ENCODE measurements at places on chromosomes 1 and 21.

DNA sequence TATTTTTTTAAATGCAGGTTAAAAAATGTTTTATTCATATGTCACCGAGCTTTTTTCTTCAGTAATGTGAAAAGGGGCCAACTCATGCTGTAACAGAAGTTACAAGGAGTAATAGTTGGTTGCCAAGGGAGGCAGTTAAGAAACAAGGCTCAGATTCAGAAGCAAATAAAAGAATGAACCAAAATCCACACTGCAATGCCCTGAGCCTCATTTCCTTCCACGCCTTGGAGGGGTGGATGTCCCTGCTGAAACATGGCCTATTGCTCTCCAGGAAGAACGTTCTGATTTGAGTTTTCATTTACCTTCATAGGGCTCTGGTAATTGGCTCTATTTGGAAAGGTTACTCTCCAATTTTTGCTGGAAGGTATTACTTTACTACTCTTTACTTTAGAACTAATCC lies 24.4 kb downstream of the ALG14 start:
- DNase-seq = no peak

- no peak for DNase-seq
Measured at GRCh38 chr1:60942896-60943638, 139.3 kb upstream of the NFIA start.

- DNase-seq = no peak
Measured at GRCh38 chr1:185228979-185229378, 72.0 kb downstream of the SWT1 start.

DNA sequence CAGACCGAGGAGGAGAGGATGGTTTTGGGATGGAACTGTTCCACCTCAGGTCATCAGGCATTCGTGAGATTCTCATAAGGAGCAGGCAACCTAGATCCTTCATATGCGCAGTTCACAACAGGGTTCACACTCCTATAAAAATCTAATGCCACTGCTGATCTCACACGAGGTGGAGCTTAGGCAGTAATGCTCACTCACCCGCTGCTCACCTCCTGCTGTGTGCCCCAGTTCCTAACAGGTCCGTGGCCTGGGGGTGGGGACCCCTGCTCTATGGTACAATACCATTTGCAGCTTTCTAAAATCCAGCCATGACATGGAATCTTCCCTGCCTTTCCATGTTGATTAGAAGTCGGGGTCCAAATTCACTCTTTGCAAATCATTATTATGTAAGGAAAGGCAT lies 72.1 kb downstream of the TGFBR3 start:
- DNase-seq = no peak

DNA sequence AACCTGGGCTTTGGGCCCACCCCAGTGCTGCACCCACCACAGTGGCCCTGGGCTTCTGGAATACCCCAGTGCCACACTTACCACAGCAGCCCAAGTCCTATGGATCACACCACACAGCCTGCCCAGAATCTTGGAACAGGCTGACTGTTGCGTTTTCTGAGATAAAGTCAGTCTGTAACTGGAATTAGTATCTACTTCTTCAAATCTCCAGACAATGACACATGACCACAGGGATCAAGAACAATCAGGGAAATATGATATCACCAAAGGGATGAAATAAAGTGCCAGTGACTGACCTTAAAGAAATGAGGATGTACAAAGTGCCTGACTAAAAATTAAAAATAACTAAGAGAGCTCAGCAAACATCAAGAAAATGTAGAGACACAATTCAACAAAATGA lies 239.7 kb upstream of the PLD5 start:
- no peak for DNase-seq

- DNase-seq = no peak
Measured at GRCh38 chr1:70093250-70093975, 112.0 kb downstream of the LRRC40 start.

DNA sequence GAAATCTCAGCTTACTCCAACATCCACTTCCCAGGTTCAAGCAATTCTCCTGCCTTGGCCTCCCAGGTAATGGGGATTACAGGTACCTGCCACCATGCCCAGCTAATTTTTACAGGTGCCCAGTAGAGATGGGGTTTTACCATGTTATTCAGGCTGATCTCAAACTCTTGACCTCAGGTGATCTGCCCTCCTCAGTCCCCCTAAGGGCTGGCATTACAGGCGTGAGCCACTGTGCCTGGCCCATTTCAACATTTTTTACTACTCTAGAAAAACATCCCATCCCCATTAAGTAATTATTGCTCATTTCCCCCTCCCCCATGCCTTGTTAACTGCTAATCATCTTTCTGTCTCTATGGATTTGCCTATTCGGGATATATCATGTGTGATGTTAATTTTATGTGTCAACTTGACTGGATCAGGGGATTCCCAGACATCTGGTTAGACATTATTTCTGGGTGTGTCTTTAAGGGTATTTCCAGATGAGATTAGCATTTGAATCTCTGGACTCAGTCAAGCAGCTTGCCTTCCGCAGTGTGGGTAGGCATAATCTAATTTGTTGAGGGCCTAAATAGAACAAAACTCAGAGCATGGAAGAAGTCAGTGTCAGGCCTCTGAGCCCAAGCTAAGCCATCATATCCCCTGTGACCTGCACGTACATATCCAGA lies 33.0 kb upstream of the ZBTB8B start:
- DNase-seq = peak; percentile 19
